ENCODE measurements at places on chromosomes 3 and 15.

DNA sequence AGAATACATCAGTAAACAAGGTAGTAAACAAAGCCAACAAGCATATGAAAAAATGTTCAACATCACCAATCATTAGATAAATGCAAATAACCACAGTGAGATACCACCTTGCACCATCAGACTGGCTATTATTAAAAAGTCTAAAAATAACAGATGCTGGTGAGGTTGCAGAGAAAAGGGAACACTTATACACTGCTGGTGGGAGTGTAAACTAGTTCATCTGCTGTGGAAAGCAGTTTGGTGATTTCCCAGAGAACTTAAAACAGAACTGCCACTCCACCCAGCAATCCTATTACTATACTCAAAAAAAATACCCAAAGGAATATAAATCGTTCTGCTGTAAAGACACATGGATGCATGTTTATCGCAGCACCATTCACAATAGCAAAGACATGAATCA, 30.3 kb upstream of the ZBTB38 start:
- DNase-seq, result no peak

DNA sequence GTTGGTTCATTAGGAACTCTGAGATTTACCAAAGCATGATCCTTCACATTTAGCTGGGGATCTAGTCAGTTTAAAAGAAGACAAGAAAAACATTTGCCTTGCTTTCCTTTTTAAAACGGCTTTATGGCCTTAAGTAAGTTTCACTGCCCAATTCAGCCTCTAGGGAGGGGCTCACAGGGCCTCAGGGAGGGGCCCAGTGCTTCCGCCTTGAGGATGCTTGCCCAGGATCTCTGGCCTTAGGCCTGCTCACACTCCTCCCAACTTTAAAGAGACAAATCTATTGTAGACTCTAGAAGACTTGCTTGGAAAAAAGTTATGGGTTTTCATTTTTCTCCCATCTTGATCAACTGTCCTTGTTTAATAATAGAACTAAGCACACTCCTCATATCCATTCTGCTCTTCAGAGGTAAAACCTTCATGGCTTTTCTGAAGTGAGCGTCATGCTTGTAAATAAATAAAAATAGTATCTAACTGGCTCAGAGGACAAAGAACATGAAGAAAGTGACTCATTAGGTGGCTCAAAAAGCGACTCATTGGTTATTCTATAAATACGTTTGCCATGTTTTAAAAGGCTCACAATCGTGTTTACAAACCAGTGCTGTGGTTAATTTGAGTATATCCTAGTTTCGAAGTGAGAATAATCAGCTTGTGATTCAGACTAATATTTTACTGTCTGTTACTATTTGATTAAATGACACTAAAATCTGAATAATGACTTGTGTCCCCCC, 13.7 kb downstream of the PDHB start:
- no peak for DNase-seq

DNA sequence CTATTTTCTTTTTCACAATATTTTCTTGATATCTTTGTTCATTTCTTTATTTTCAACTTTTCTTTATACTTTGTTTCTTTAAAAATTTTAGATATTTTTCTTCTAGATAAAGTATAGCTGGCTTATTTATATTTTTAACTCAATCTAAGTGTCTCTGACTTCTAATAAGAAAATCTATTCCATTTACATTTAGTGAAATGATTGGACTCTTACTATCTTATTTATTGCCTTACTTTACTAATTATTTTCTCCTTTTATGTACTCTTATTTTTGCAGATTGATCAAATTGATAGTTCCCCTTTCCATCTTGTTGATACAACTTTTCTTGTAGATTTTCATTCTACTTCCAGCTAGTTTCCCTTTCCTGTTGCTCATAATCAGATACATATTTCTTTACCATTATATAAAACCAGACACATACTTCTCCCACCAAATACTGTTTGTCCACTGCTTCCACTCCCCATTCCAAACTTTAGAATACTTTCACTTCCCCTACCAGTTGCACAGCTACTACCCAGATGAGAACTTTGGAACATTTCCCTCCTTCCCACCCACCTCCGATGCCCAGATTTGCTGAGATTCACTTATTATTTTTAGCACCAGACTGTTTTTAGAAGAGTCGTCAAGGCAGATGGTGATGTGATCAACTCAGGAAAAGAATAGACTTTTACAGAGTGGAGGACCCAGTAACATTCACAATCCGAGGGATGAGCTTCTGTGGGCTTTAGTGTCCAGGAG, 151.5 kb downstream of the LIPC start:
- DNase-seq, result no peak

DNA sequence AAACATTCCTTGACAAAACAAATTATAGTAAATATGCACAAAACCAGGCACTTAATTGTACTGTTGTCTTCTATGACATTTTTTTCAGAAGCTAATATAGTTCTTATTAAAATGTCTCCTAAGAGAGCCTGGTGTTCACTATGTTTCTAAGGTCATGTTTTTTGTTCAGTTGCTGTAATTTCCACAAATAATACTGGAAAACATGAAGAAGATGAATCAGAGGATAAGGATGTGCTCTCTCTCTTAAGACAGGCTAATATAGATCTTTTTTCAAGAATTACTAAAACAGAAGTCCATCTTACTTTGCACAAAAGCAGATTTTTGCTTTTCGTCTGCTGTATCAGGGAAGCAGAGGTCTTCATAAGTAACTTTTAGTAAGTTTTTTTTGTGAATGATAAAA, 823.0 kb upstream of the NECTIN3 start:
- DNase-seq, result no peak

DNA sequence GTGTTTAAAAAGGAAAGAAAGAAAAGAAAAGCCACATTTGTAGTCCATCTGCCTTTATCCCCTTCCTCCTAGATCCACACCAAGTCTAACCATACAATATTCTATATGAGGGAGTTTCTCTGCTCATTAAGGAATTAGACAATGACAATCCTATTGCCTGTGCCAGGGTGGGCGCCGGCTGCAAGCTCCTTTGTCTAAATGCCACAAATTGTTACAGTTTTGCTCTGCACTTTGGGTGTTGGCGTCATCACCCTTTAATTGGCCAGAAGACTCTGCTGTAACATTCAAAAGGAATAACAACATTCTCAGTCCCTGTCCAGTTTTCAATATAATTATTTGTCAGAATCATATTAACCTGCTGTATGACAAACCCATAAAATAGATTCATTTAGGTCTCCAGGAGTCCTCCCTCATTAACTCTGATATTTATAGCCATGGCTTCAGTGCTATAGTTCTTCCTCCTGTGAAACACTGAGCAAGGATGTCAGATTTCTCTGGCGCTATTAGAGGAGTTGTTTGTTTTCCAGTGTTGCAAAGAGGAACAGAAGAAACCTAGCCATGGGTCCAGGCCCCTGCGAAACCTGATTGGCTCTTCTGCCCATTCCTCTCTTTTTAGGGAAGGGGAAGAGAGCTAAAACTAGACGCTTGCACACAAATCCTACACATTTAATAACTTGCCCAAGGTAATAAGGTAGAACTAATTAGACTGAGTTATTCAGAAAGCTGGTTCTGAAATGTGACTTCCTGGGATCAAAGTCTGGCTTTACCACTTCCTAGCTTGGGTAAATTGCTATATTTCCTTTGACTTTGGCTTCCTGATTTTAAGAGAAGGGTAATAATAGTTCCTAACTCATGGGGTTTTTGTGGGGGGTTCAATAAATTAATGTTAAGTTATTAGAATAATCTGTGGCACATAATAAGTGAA, 112.4 kb downstream of the CD47 start:
- no peak for DNase-seq

- no peak for DNase-seq
These were observed 63.3 kb downstream of the IL1RAP start for GRCh38 chr3:190577225-190577624.

- no peak for DNase-seq
These were observed 41.8 kb downstream of the GOLGB1 start for GRCh38 chr3:121707531-121708273.

DNA sequence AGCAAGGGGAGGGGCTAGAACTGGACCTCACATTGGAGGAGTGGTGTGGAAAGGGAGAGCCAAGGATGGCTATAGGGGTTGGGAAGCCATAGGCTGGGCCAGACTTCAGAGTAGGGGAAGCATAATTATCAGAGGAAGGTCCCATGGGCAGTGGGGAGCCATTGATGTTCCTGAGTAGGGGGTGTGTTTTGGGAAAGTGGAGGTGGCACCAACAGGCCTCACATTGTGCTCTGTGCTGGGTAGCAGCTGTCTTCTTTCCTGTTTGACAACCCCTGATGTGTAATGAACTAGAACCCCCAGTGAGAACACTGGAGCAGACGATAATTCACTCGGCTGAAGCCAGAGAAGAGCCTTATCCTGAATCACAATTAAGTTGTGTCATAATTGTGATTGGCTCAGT, 41.2 kb downstream of the SLC6A11 start:
- DNase-seq, result no peak

DNA sequence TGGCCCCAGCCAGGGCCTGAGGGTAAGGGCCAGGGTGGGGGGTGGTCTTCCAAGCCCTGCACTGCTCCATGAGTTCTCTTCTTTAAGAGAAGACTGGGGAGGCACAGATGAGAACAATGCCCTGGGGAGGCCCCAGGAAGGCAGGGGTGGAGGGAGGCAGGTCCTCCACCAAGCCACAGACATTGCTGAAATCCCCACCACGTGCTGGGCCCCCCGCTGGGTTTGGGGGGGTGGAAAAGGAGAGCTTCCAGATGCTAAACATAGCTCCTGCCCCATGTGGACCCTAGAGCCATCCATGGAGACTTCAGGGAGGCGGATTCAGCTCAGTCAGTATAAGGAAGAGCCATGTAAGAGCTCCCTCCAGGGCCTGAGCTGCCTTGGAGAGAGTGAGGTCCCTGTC, 157.8 kb upstream of the LINGO1 start:
- DNase-seq, result no peak

DNA sequence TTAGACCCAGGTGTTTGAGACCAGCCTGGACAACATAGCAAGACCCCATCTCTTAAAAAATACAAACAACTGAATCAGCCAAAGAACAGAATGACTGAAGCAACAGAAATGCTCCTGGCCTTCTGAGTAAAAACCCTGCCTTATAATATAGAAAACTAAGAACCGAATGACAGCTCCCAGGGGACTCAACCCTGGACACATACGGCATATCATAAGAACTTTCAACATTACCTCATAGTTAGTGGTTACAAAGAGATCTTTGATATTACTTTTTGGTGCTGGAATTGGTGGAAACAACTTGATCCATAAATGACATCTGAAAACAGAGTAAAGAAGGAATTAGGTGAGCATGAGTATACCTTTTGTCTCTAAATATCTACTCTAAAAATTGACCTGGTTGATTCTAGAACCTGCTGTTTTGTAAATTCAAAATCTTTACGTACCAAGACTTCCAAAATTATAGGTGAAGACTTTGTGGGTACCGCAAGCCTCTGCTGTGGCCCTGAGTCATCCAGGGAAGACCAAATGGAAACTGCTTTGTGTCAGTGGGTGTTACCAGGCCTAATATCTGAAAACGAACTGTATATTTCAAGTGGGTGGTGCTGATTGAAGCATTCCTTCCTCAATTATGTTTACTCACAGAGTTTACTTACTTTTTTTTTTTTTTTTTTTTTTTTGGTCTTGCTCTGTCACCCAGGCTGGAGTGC, 35.5 kb downstream of the IL5RA start:
- DNase-seq, result no peak

- no peak for DNase-seq
These were observed 1.5 kb upstream of the C3orf62 start for GRCh38 chr3:49278548-49278947.

GRCh38 chr15:25852661-25853524, 10.2 kb downstream of the ATP10A start:
- no peak for DNase-seq

DNA sequence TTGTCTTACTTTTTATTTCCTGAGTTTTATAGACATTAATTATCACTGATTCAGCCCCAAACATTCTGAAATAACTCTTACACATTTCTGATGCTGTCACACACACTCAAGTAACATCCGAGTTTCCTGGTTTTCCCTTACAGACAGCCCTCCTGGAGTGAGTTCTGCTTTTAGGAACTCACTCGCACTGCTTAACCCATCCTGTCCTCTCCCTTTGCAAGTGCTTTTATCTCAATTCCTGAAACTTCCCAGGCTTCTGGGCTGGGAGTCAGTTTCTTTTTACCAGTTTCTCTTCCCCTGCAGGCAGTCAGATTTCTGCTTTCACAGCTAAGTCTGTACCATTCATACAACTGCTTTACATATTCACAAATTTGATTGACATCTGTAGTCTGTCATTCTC, 15.6 kb upstream of the SH3GL3 start:
- DNase-seq, result no peak

DNA sequence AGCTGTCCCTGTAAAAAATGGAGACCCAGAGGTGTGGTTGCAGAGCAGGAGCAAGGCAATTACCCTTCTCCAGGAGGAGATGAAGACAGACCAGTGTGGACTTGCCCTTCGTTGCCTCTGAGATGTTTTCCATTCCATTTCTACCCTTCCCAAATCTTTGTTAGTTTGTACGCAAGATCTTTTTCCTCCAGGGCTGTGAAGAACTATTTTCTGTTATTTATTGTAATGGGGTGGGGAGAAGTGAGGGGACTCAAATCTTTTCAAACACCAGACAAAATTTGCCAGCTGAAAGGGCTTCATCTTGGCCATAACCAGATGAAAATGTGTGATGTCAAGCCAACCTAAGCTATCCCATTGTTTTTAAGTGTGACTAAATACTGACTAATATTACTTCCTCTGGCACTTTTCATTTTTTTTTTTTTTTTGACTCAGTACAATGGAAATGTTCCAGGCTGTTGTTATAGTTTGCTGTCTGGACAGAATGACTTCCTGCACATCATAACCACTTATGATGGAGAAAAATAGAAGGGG, 271.3 kb upstream of the TPRG1 start:
- no peak for DNase-seq

DNA sequence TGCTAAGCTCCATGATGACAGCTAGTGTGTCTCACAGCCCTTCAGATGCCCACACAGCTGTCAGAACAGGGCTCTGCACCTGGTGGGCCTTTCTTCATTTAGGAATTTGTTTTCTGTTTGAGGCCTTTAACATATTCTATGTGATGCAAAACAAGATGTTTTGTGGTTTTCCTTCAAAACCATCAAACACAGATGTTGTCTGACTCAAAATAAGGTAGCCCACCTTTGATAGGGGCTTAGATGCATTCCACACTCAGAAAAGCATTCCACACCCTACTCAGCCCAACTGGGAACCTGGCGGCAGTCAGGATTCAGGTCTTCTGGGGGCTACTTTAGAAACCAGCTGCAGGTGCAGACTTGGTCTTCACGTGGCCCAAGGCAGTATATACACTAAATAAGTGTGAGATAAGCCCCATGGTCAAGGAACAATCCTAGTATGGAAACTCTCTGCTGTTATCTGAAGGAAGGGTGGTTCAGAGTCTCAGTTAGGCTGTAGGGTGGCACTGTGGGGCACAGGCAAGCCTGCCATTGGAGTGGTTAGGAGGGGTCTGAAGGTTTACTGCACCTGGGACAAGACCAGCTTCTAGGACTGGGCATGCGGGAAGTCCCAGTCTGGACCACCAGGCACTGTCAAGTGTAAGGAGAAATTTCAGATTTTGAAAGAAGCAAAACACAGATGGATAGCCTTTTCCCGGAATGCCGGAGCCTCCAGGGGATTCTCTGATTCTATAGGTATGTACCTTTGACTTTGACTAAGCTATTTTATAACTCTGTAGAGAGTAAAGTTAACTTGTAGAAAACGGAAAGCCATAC, 20.1 kb downstream of the LRRC2 start:
- no peak for DNase-seq

GRCh38 chr3:119631516-119631915, 28.9 kb downstream of the POPDC2 start:
- no peak for DNase-seq
